Testis (tissue), 5 donors: ENCODE measurements at places on chromosomes 1 and 21. TPM values are rescaled to one million over a fixed set of nuclear protein-coding genes. Genes with fewer than 3 reads are reported as not detected.

Gene DSCAM
- 2.3 TPM for total RNA-seq

Gene GPR37L1
- 1.6 TPM for total RNA-seq

Gene PUM1
- total RNA-seq, result 70.5 TPM

Gene YTHDF2
- 69.6 TPM for total RNA-seq

Gene GOLT1A
- 2.2 TPM for total RNA-seq

Gene COL8A2
- total RNA-seq, result 1.3 TPM

Gene RGS4
- 3.4 TPM for total RNA-seq

Gene RNU5D-1
- not detected for total RNA-seq

GRCh38 chr1:2477791-2478499 lies 1.9 kb downstream of the PLCH2 start:
- no peak overlapping the region for H3K4me3 ChIP-seq
- no peak for DNase-seq
- no peak overlapping the region for H3K27ac ChIP-seq
- peaks cover 30% of the 10 kb centered on the region for H3K4me1 ChIP-seq

GRCh38 chr1:19596065-19596713 lies 47.9 kb upstream of the NBL1 start:
- peak overlapping the region; percentile 87 for H3K27ac ChIP-seq
- no peaks in the 10 kb centered on the region for H3K36me3 ChIP-seq
- H3K4me3 ChIP-seq, result peak overlapping the region; percentile 89
- no peaks in the 10 kb centered on the region for H3K27me3 ChIP-seq
- H3K4me1 ChIP-seq, result peaks cover 16% of the 10 kb centered on the region

DNA sequence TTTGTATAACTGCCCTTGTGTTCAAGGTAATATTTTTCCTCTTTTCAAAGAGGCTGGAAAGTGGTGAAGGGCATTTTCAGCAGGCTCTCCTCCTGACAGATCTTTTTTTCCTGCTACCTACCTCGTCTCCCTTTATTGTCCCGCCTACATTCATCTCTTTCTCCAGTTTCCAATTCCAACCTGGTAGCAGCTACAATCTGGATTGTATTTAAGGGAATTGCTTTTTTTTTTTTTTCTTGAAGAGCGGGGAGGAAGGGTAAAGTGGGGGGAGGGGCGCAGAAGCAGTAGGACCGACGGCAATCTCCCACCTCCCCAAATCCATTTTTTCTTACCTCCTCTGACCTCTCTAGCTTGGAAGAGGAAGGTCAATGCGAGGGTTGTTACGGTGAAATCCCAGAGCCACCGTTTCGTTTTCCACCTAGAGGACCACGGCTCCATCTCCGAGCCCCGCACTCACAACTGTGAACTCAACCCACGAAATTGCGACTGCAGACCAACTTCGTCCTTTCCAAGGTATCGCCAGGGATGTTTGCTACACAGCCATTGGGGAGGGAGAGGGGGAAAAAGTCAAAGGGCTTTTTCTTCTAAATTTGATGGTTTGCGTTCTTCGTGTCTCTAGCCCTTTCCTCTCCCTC lies 464 bp downstream of the COL11A1 start:
- H3K4me1 ChIP-seq, result no peaks in the 10 kb centered on the region
- H3K4me3 ChIP-seq, result peak overlapping the region; percentile 41
- H3K36me3 ChIP-seq, result no peaks in the 10 kb centered on the region

- no peaks in the 10 kb centered on the region for H3K27me3 ChIP-seq
- no peaks in the 10 kb centered on the region for H3K4me1 ChIP-seq
- no peak overlapping the region for H3K27ac ChIP-seq
- no peaks in the 10 kb centered on the region for H3K36me3 ChIP-seq
Measured at GRCh38 chr1:113459279-113459678, 69.0 kb downstream of the MAGI3 start.

DNA sequence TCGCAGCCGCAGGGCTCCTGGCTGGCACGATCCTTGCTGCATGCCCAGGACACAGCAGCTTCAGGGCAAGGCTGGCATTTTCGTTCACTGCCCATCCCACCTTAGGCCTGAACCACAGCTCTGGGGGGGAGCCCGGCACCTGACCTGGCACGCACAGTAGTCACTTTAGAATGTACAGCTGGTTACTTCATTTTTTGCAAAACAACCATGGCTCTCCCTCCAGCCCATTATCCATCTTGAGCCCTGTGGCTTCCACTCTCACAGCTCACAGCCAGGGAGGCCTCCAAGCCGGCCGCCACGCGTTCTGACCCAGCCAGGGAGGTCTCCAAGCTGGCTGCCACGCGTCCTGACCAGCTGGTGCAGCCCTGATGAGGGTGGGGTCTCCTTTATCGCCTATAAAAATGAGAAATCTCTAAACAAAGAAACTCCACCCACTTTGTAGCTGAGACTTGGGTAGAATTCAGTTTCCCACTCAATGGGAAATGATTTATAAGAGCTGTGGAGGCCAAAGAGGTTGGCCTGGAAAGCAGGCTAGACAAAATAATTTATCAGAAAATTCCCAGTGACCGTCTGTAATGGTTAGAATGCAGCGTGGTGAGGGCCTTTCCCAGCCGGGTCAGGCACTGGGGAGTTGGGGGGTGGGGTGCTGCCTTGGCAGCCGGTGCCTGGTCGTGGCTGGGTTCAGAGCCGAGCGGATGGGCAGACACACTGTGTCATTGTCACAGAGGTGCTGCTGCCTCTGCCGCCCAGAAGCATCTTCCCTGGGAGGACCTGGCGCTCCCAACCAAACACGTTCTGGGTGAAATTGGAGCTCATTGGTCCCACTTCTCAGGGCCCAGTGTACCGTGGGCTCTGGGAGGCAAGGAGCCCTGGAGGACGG lies 54.6 kb upstream of the ACTRT2 start:
- no peak overlapping the region for H3K27ac ChIP-seq
- H3K36me3 ChIP-seq, result no peaks in the 10 kb centered on the region
- no peak overlapping the region for H3K4me3 ChIP-seq

DNA sequence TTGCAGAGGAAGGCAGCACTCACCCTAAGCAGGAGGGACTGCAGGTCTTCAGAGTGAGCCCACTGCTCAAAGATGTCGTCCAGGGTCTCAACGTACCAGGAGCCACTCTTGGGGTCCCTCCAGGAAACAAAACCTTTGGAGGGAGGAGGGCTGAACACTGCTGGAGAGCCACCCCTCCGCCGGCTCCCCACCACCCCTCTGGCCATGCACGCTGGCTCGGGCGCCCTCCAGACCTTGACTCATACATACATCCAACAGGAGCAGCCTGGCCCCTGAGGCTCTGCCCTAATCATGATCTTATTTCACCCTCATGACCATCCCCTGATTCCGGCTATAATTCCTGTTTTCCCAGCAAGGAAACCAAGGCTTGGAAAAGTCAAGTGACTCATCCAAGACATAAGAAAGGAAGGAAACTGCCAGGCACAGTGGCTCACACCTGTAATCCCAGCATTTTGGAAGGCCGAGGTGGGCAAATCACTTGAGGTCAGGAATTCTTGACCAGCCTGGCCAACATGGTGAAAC lies 18.0 kb downstream of the CELA2B start:
- no peaks in the 10 kb centered on the region for H3K4me1 ChIP-seq
- H3K27ac ChIP-seq, result no peak overlapping the region
- no peak for DNase-seq
- H3K4me3 ChIP-seq, result no peak overlapping the region
- H3K27me3 ChIP-seq, result no peaks in the 10 kb centered on the region

- peaks cover 39% of the 10 kb centered on the region for H3K4me1 ChIP-seq
- DNase-seq, result peak; percentile 80
- H3K36me3 ChIP-seq, result no peaks in the 10 kb centered on the region
- peak overlapping the region; percentile 76 for H3K27ac ChIP-seq
- H3K4me3 ChIP-seq, result no peak overlapping the region
- H3K27me3 ChIP-seq, result no peaks in the 10 kb centered on the region
Measured at GRCh38 chr1:3775490-3776230, 3.1 kb downstream of the SMIM1 start.

- no peaks in the 10 kb centered on the region for H3K36me3 ChIP-seq
- no peaks in the 10 kb centered on the region for H3K27me3 ChIP-seq
- no peak overlapping the region for H3K4me3 ChIP-seq
- DNase-seq, result no peak
- no peaks in the 10 kb centered on the region for H3K4me1 ChIP-seq
Measured at GRCh38 chr1:20603504-20604464, 14.9 kb downstream of the CDA start.

GRCh38 chr1:228474507-228474906 lies 12.7 kb upstream of the RNF187 start:
- no peak for DNase-seq
- H3K4me3 ChIP-seq, result no peak overlapping the region
- no peaks in the 10 kb centered on the region for H3K36me3 ChIP-seq
- no peak overlapping the region for H3K27ac ChIP-seq
- H3K27me3 ChIP-seq, result no peaks in the 10 kb centered on the region

DNA sequence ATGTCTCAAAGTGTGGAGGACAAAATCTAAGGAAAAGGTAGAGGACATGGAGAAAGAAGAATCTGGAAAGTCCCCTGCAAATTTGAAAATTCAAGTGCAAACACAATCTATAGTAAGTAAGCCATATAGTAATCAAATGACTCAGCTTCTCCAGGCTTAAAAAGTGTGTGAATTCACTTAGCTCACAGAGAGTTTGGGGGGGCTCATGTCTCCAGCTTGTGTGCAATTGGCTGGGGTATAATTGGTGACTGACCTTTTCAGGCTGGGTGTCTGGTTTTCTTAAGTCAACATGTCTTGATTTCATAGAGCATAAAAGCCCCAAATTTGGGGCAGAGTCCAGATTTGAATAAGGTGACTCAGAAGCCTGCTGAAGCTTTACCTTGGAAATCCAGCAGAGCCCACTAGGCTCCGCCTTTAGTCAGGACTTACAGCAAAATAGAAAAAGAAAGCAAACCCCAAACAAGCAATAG lies 8.6 kb downstream of the CLDN14 start:
- H3K4me1 ChIP-seq, result no peaks in the 10 kb centered on the region
- no peaks in the 10 kb centered on the region for H3K27me3 ChIP-seq
- no peak overlapping the region for H3K4me3 ChIP-seq
- no peak overlapping the region for H3K27ac ChIP-seq
- DNase-seq, result no peak
- no peaks in the 10 kb centered on the region for H3K36me3 ChIP-seq

- no peak overlapping the region for H3K4me3 ChIP-seq
- no peak for DNase-seq
- no peaks in the 10 kb centered on the region for H3K4me1 ChIP-seq
- no peak overlapping the region for H3K27ac ChIP-seq
Measured at GRCh38 chr1:108080448-108080847, 115.5 kb upstream of the VAV3 start.

- no peaks in the 10 kb centered on the region for H3K36me3 ChIP-seq
- DNase-seq, result no peak
- no peaks in the 10 kb centered on the region for H3K4me1 ChIP-seq
- H3K27me3 ChIP-seq, result no peaks in the 10 kb centered on the region
- H3K4me3 ChIP-seq, result no peak overlapping the region
Measured at GRCh38 chr1:17276568-17276967, 27.7 kb downstream of the PADI3 start.

DNA sequence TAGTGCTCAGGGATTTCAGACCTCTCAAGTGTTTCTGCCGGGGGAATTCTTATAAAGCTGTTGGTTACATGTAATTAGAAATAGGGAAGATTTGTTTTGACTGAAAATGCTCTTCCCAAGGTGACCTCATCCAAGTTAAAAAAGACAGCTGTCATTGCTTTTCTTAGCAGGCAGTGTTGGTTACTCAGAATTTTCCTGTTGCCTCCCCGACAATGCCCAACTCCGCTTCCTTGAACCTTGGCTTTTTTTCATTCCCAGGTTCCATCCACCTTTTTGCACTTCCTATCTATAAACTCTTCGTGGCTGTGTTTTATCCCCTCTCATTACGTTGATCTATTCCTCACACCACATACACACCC lies 825 bp upstream of the DPH5 start:
- H3K36me3 ChIP-seq, result no peaks in the 10 kb centered on the region
- H3K4me1 ChIP-seq, result no peaks in the 10 kb centered on the region
- no peak for DNase-seq
- H3K27ac ChIP-seq, result no peak overlapping the region
- peak overlapping the region; percentile 64 for H3K4me3 ChIP-seq

DNA sequence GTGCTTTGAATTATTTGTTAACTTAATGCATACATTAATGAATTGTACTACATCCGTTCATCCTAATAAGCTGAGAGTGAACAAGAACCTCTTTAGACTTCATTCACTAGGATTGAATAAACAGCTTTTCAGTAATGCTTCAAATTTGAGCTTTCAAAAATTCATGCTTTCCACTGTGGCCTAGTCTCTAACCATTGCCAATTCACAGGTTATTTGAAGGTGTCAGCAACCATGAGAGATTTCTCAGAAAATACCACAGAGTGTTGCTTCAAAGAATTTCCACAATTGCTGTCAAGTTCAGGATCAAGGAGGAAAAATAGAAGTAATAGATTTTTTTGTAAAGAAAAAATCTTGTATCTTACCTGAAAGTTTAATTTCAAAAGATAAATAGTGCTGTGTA lies 72.7 kb downstream of the AK5 start:
- H3K4me3 ChIP-seq, result no peak overlapping the region
- no peak overlapping the region for H3K27ac ChIP-seq
- DNase-seq, result no peak

DNA sequence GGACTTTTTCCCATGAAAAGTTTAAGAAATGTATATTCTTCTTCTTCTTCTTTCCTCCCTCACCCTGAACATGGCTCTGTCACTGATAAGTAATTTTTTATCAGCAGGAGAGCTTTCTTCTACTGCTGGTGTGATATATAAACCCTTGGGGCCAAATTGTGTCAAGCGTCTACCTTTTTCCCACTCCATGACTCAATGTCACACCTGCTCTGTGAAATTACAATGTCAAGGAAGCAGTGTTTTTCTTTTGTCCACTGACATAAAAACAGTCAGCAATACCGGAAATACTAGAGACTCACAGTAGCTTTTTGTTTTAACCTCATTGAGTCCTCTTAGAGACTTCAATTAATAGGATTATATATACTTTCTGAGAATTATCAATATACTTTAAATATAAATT lies 416.2 kb upstream of the ADGRL4 start:
- H3K27ac ChIP-seq, result no peak overlapping the region
- H3K4me1 ChIP-seq, result no peaks in the 10 kb centered on the region
- H3K4me3 ChIP-seq, result no peak overlapping the region
- no peaks in the 10 kb centered on the region for H3K36me3 ChIP-seq
- no peak for DNase-seq
- H3K27me3 ChIP-seq, result no peaks in the 10 kb centered on the region

DNA sequence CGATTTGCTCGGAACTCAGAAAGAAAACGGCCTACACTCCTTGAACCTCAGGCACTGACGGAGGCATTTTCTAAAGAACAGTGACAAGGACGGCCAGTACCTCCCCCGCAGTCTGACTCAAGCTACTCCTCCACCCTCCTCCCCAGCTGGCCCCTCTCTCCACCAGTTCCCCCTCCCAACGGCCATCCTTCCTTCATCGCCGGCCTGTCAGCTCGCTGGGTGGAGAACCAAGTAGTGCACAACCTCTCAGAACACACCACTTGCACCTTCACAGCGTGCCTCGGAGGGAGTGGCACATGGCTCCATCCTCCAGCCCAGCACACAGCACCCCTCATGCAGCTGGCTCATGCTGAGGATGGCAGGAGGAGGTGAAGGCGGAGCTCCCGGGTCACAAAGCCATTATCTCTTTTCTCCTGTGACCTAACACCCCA lies 58.8 kb downstream of the TOR1AIP2 start:
- peak overlapping the region; percentile 66 for H3K27ac ChIP-seq
- peak; percentile 82 for DNase-seq
- H3K4me1 ChIP-seq, result peaks cover 55% of the 10 kb centered on the region
- no peaks in the 10 kb centered on the region for H3K27me3 ChIP-seq

- H3K36me3 ChIP-seq, result no peaks in the 10 kb centered on the region
- H3K27ac ChIP-seq, result no peak overlapping the region
- peaks cover 19% of the 10 kb centered on the region for H3K4me1 ChIP-seq
- H3K4me3 ChIP-seq, result no peak overlapping the region
Measured at GRCh38 chr21:45417256-45417950, 12.4 kb downstream of the COL18A1 start.
